GM12878 (cell line): ENCODE measurements at places on chromosomes 3 and 15. TPM values are rescaled to one million over a fixed set of nuclear protein-coding genes. Genes with fewer than 3 reads are reported as not detected.

The GPR156 gene
- 0.08 TPM in 1 of 2 replicates, not detected in the other for total RNA-seq

The IGF2BP2 gene
- total RNA-seq: 0.21 and 0.72 TPM in 2 replicates

The ADGRG7 gene
- 0.21 TPM in 1 of 2 replicates, not detected in the other for total RNA-seq

The GOLGA8Q gene
- not detected in 2 replicates for total RNA-seq

The ZNF860 gene
- not detected in 2 replicates for total RNA-seq

The PLCH1 gene
- total RNA-seq: 0.03 and 0.05 TPM in 2 replicates

The EXD1 gene
- not detected in 2 replicates for total RNA-seq

The HTR3E gene
- not detected in 2 replicates for total RNA-seq

The CTXN2 gene
- total RNA-seq: not detected in 2 replicates

The NAALADL2 gene
- total RNA-seq: 0.27 and 0.41 TPM in 2 replicates

The MESP2 gene
- total RNA-seq: not detected in 2 replicates

The NR1D2 gene
- total RNA-seq: 4.5 and 5.3 TPM in 2 replicates

The NR2E3 gene
- not detected in 2 replicates for total RNA-seq

The KBTBD13 gene
- not detected in 2 replicates for total RNA-seq

The TUSC7 gene
- not detected in 2 replicates for total RNA-seq

The ZPLD1 gene
- not detected in 2 replicates for total RNA-seq

The MESP1 gene
- total RNA-seq: 0.27 and 1.1 TPM in 2 replicates

The GOLGA8T gene
- not detected in 2 replicates for total RNA-seq

The MYH15 gene
- total RNA-seq: 0.05 and 0.13 TPM in 2 replicates
